ENCODE measurements at places on chromosomes 5 and 9.

- DNase-seq = peak; percentile 78
Observed at GRCh38 chr9:112348257-112349007, 15.0 kb upstream of the PTBP3 start.

DNA sequence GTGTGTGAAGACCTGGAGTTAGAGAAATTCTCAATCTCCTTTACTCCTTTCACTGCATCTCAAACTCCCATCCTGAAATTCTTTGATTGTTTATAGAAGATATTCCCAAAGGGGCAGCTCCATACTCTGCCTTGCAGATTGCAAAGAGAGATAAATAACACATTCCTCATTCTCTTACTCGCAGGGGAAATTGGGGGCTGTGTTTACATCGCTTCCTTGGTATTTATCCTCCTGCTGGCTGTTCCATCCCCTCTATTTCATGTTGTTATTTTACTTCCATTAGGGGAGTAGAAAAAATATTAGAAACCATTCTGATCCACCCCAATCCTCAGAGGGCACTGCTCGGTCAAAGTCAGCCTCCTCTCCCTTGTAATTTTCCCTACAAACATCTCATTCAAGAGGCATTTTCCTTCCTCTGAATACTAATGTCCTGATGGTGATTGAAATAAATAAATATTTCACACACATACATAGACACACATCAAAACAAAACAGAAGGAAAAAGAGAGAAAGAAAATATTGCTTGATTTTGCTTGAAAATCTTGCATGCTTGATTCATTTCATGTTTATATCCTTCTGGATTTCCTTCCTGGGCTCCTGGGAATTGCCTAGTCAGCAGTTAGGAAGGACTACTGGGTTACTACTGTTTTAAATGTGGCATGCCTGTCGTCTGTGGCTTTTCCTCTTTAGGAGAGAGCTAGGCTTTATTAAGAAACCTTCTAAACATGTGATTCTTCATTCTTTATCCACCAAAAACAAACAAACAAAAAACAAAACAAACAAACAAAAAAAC is 420.1 kb upstream of the PAPPA start:
- no peak for DNase-seq

DNA sequence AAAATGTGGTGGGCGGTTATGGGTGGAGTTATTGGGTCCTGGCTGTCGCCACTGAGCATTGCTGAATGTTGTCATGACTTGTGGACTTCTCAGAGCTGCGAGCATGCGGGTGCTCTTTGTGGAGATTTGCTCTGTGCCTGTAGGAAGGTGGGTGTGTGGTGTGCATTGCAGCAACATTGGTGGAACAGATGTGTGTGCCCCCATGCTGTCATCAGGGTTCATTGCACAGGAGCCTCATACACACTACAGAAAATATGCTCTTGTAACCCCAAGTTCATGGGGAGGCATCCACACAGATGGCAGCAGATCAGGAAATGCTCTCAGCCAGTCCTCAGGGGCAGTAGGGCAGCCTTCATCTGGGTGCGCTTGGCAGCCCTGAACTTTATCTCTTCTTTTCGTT is 55.9 kb upstream of the PHF2 start:
- DNase-seq = no peak

DNA sequence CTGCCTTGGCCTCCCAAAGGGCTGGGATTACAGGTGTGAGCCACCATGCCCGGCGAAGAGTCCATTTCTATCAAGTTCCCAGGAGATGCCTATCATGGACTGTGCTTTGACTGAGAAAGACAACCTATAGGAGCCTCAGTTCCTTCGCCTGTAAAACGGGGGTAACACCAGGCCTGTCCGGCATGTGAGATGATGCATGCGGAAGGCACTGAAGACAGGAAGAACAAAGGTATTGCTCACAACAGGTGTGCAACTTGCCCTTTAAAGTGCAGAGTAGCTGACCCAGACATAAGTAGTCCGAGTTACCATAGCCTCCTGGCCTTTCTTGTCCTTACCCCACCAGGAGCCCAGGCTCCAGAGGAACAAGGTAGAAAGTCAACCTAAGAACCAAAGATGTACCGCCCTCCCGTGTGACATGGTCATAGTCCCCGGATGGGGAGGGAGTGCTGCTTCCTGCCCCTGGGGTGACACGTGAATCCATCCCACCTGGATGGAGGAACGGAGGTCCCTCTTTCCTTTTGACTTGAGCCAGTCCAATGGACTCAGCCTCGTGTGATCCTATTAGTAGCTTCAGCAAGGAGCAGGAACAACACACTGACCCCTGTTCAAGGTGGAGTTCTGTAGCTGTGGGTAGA is 60.3 kb downstream of the HSPA4 start:
- no peak for DNase-seq

DNA sequence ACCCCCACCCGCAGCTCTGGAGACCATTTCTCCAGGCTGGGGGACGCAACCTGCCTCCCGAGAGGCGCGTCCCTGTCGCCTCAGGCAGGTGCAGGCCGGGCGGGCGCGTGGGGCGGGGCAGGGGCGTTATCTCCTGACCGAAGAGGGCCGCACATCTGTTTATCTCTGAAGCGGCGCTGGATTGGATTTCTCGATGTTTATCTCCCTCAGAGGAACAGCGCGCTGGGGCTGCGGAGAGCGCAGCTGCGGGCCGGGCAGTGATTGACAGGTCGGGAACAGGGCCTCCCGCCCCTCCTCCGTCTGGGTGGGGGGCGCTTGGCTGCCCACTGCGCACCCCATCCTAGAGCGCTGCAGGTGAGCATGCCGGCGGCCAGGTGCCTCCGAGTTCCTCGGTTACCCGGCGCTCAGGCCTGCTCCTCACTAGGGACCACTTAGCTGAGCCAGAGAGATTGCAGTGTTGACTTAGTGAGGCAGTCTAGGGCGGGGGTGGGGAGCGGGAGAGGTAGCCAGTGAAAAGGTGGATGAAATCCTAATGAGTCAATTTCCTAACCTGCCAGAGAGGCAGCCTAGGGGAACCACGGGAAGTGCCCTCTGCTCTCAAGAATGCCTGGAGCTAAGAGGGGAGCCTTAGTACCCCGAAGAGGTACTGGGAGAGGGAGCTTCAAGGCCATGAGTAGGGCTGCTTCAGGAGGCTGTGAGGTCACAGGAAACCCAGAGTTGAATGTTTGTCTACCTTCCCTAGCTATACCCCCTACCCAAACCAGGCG is 39.6 kb upstream of the TIFAB start:
- DNase-seq = no peak

- no peak for DNase-seq
Observed at GRCh38 chr5:4100739-4101138, 505.1 kb downstream of the IRX1 start.

GRCh38 chr5:150105928-150106615 is 19.7 kb upstream of the CSF1R start:
- no peak for DNase-seq

- no peak for DNase-seq
Observed at GRCh38 chr9:15157381-15157780, 149.6 kb downstream of the TTC39B start.

DNA sequence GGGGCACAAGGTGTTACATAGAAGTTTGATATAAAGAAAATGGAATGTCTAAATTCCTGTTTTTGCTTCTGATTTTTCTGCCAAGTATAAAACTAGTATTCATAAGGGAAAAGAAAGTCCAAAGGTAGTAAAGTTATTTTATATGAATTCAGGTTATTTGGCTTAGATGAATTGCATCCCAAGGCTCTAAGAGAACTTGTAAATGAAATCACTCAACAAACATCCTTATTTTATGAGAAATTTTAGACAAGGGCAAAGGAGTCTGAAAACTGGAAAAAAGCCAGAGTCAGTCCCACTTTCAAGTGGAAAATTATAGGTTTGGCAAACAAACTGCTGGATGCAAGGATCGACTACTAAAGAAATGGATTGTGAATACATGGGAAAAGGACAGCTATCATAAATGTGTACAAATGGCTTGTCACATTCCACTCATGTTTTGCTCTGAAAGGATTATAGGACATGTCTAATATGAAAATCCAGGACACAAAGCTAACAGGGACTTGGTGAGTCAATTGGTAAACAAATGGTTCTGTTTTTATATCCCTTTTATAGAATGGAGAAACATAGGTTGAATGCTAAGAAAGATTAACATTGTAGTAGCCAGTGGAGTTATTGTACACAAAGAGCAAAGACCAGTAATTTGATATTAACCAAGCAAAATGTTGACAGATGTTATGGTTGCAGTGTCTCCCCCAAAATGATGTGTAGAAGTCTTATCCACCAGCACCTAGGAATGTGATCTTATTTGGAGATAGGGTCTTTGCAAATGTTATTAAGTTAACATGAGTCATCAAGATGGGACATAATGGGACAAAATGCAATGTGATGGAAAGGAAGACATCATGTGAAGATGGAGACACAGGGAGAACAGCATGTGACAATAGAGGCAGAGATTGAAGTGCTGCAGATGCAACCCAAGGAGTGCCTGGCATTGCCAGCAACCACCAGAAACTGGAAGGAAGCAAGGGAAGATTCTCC is 495.7 kb downstream of the TLE1 start:
- no peak for DNase-seq

DNA sequence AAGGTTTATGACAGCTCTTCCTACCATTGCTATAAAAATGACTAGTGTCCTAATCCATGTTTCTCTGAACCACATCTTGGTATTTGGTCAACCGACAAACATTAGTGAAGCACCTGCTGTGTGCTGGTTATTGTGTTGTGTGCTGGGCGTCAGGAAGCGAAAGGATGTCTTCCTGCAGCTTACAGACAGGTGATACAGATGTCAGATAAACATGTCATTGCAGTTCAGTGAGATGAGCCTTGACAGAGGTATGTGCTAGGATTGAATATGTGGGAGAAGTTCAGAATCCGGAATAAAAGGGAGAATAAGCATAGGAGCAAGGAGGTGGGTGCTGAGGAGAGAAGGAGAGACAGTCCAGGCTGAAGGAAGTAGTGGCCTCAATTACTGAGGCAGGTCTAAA is 20.3 kb upstream of the CTNNA1 start:
- no peak for DNase-seq

- DNase-seq = no peak
Observed at GRCh38 chr5:146642410-146642809, 126.4 kb upstream of the GPR151 start.

DNA sequence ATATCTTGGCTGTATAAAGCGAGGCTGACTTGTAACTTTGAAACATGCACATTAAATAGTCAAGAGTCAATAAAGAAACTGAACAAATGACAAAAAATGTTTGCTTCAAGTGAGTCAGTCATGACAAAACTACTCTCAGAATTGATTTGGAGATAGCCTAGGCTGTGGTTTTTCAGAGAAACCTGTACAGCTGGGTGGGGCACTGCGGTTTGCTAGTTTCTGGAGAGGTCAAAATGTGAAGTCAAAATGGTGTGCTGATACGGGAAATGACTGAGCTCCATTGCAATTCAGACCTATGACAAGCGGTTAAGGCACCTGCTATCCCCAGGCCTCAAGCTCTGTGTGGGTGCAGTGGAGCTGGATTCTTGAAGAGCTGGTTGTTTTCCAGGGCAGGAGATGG is 10.3 kb upstream of the CD180 start:
- DNase-seq = peak; percentile 85

DNA sequence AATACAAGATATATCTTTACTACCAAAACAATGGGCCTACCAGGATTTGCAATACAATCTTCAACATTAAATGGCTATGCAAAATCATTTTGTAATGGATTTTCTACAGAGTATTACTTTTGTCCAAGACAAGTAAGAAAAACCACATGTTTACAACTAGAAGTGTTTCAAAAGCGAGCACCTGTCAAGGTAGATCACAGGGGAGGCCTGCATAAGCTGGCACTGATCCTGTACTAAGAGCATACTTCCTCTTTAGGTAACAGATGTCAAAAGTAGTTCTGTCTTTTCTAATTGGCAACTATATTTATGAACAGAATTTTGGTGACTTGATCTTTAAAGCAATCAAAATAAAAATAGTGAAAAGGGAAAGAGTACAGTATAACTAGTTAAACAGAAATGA is 249.0 kb downstream of the MLLT3 start:
- DNase-seq = no peak

GRCh38 chr9:32545884-32546283 is 6.2 kb upstream of the SMIM27 start:
- no peak for DNase-seq

GRCh38 chr9:135076876-135077430 is 10.5 kb upstream of the OLFM1 start:
- no peak for DNase-seq

DNA sequence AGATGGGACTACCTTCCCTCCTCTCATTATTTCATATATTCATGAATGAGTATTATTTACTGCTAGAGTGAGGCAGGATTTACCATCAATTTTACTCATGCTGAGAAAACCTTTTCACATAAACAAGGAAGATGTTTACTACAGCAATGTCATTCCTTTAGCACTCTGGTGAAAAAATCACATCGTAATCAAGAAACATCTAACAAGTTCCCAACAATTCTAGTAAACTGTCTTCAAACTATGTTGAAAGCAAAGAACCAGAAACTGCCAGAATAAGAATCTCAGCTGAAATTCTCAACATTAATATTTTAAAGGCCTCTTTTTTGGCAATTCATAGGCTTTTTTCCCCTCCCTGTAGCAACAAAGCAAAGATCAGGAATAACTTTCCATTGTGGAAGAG is 28.2 kb downstream of the AUH start:
- no peak for DNase-seq

DNA sequence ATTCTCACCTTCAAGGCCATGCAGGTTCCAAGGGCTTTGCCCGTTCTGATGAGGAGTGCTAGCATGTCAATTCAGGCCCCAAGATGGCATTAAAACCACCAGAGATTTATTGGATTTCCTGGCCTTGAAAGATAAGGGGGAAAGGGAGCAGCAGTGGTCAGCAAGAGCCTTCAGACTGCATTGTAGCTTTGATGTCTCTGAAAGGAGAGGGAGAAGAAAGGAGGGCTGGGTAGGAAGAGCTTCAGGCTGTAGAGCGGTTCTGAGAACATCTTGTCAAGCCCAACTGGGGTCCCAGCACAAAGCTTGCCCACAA is 41.8 kb upstream of the FGF1 start:
- no peak for DNase-seq

- no peak for DNase-seq
Observed at GRCh38 chr5:123245689-123246088, 156.6 kb downstream of the PRDM6 start.

- no peak for DNase-seq
Observed at GRCh38 chr9:14824481-14824880, 85.7 kb downstream of the FREM1 start.

GRCh38 chr5:28450997-28451396 is 1412.6 kb upstream of the CDH9 start:
- no peak for DNase-seq

DNA sequence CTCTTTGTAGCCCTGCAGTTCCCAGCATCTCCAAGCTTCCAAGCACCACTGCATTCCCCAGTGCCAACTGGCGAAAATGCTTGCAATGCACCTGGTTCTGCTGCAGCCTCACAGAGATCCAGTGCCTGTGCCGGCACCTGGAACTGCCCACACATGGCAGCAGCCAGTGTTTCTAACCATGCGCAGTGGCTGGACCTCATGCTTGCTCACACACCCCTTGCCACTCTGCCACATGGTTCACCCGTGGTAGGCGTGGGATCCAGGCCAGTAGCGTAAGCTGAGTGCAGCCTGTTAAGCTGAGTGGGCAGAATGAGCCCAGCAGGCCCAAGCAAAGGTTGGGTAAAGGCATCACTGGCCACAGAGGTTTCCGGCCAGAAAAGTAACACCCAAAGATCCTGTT is 214.1 kb upstream of the VLDLR start:
- no peak for DNase-seq

GRCh38 chr9:121340676-121341392 is 29.2 kb downstream of the STOM start:
- no peak for DNase-seq

GRCh38 chr9:68825762-68826472 is 120.9 kb downstream of the PIP5K1B start:
- DNase-seq = no peak

GRCh38 chr9:136835162-136835931 is 6.9 kb upstream of the AJM1 start:
- DNase-seq = no peak

GRCh38 chr5:172777881-172778814 is 7.2 kb upstream of the DUSP1 start:
- DNase-seq = no peak

Measured in activated naive CD8-positive, alpha-beta T cell treated with anti-CD3 and anti-CD28 coated beads for 36 hours (primary cell).